ENCODE measurements at places on chromosomes 16 and 17. TPM values are rescaled to one million over a fixed set of nuclear protein-coding genes. Genes with fewer than 3 reads are reported as not detected.

- DNase-seq = no peak
Measured at GRCh38 chr16:72372087-72373045, 200.4 kb upstream of the PMFBP1 start.

GRCh38 chr16:67703626-67704025 is 15.5 kb downstream of the GFOD2 start:
- no peak for DNase-seq

- DNase-seq = no peak
Measured at GRCh38 chr16:14372471-14372870, 257.6 kb downstream of the PARN start.

DNA sequence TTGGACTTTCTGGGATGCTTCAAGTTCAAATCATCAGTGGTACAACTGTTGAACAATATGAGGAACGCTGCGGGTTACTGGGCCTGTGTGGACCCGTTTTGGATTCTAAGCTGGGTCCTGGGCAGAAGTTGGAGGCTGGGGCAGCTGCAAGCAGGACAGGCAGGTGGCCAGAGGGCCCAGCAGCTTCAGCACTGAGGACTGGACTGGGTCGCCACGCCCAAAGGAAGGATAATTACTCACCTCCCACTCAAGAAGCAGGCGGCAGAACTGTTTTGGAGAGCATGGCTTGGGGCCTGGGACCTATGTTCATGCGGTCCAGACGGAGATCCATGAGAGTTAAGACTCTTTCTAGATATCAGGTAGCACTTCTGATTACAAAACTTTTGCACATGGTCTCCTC is 1.5 kb upstream of the ZNHIT3 start:
- no peak for DNase-seq

DNA sequence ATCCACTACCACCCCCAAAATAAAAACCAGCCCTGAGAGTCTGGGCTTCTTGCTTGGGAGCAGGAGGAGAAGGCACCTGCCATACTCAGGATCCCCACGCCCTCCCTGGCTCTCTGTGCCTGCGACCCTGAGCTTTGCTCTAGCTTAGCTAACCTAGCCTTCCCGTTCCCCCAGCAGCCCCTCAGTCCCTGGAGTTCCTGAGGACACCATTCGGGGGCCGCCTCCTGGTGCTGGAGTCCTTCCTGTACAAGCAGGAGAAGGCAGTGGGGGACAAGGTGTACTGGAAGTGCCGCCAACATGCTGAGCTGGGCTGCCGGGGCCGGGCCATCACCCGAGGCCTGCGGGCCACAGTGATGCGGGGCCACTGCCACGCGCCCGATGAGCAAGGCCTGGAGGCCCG is 18.5 kb downstream of the FLYWCH1 start:
- no peak for DNase-seq

- DNase-seq = no peak
Measured at GRCh38 chr17:8005357-8005756, 2.9 kb downstream of the GUCY2D start.

DNA sequence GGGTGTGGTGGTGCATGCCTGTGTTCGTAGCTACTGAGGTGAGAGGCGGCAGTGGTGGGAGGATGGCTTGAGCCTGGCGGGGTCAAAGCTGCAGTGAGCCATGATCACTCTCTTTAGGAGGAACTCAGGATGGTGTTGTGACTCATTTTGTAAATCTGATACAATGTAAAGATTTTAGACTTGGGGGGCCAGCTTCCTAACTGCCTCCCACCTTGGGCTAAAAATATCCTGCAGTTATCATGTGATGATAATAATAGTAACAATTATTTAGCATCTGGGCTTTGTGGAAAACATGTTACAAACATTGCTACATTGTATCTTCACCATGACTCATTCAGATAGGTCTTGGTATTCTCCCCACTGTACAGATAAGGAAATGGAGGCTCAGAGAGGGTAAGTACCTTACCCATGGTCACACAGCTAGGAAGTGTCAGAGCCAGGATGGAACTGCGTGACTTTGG is 7.4 kb downstream of the CTNS start:
- no peak for DNase-seq

- no peak for DNase-seq
Measured at GRCh38 chr17:65193716-65194293, 56.6 kb downstream of the RGS9 start.

DNA sequence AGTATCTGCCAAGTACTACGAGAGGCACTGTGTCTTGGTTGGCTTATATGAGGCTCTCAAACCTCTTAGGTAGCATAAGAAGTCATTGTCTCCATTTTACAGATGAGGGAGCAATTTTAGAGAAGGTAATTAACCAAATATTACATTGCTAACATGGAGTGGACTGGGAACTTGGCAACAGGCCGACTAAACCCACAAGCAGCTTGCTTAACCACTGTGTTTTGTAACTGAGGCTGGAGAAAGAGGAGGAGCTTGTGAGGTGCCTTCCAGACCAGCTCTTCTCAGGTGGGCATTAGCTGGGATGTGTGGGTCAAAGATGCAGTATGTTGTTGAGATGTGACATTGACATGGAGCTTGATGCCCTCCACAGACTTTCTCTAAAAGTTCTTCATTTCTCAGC is 835.6 kb upstream of the RBFOX1 start:
- DNase-seq = no peak

- DNase-seq = peak; percentile 74
Measured at GRCh38 chr16:85556456-85557082, 56.6 kb upstream of the GSE1 start.

DNA sequence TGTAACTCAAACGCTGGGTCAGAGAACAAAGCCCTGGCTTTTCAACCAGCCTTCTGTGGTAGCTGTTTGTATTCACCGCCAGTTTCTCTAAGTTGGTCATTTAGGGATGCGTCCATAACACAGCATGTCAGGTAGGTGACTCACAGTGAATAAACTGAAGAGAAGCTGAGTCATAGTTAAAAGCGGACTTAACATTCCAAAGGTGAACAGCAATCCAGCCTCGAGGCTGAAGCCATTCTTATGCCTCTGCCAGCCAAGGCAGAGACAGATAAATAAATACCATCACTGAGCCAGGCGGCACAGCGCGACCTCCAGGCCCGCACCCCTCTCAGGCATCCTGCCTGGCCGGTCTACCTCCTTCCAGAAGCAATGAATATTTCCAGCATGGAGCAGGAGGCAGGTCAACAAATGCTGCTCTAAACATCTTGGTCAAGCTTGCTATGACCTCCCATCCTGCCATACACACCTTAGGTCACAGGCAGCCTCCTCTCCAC is 12.4 kb upstream of the CACNG4 start:
- no peak for DNase-seq

Gene ACD
- total RNA-seq = 21.2 TPM

GRCh38 chr17:30981531-30982519 is 11.0 kb downstream of the RNF135 start:
- no peak for DNase-seq

Gene TMEM114
- not detected for total RNA-seq

Gene SLC22A31
- 0.98 TPM for total RNA-seq

DNA sequence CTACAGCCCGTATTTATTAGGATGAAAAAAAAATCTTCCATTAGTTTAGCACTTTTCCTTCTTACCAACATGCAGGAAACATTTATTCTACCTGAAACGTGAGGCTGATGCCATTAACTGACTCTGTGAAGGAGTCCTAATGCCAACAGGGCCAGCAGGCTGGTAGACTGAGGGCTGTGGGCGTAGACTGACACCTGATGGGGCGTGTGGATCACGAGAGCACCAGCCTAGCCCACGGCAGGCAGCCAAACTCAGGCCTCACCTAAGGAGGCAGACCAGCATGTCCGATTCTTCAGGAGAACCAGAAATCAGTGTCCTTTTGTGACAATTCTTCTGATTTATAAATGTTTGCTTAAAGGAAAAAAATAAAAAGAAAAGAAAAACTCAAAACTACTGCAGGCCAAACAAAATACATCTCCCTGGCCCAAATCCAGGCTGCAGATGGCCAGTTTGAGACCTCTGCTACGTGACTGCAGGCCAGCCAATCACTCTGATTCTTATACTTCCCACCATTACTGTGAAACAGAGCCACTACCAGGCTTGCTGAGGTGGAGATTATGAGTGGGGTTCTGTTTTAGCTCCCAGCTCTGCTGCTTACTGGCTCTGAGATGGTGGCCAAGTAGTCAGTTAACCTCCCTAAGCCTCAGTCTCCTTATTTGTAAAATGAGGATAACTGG is 66.5 kb downstream of the GNAO1 start:
- DNase-seq = no peak

DNA sequence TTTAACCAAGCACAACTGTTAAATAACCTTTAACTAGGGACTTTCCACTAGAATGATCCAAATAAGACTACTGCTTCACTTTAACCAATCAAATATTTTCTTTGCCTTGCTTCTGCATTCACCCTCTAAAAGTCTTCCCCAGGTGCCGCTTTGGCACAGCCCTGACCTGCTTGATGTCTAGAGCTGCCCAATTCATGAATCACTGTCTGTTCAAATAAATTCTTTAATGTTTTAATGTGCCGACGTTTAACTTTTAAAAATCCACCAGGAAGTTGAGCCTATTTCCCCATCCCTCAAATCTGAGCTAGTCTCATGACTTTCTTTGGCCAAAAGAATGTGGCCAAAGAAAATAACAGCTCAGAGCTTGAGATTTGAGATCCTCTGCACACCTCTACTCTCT is 277.8 kb upstream of the SOX9 start:
- no peak for DNase-seq

Gene DHRS7C
- total RNA-seq = not detected

- no peak for DNase-seq
Measured at GRCh38 chr17:64401244-64401860, 10.7 kb upstream of the PECAM1 start.

DNA sequence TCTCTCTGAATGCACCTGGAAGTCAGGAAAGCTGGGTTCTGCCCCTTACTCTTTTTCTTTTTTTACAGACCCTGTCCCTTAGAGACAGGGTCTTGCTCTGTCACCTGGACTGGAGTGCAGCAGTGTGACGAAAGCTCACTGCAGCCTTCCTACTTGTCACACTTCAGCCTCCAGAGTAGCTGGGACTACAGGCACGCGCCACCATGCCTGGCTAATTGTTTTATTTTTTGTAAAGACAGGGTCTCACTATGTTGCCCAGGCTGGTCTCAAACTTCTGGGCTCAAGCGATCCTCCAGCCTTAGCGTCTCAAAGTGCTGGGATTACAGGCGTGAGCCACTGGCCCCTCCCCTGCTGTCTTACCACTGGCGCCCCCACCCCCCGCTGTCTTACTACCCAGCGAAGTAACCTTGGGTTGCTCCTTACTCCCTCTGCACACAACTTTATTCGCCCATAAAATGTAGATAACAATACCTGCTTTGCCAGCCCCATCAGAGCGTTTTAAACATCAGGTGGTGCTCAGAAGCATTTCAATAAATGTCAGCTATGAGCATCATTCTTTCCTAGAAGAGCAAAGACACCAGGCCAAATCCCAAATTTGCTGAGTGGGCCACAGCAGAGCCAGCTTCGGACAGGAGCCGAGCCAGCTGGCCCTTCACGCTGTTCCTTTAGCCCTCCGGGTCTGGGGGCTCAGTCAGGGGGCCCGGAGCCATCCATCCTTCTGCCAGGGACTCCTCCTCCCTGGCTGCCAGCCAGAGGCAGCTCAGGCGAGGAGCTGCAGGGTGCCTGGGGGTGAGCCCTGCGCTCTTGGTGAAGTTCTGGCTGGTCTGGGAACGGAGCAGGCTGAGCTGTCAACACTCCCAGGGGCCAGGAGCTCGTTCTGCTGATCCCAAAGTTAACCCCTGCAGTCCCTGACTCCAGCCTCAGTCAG is 24.4 kb downstream of the SRL start:
- DNase-seq = no peak

Gene CES4A
- total RNA-seq = 13.2 TPM

GRCh38 chr16:20673882-20674683 is 23.4 kb downstream of the ACSM1 start:
- DNase-seq = no peak

- no peak for DNase-seq
Measured at GRCh38 chr17:60327134-60327900, 64.6 kb downstream of the USP32 start.

Gene NLRC3
- total RNA-seq = 1.6 TPM

GRCh38 chr17:37090941-37091340 is 142.2 kb downstream of the AATF start:
- DNase-seq = no peak

DNA sequence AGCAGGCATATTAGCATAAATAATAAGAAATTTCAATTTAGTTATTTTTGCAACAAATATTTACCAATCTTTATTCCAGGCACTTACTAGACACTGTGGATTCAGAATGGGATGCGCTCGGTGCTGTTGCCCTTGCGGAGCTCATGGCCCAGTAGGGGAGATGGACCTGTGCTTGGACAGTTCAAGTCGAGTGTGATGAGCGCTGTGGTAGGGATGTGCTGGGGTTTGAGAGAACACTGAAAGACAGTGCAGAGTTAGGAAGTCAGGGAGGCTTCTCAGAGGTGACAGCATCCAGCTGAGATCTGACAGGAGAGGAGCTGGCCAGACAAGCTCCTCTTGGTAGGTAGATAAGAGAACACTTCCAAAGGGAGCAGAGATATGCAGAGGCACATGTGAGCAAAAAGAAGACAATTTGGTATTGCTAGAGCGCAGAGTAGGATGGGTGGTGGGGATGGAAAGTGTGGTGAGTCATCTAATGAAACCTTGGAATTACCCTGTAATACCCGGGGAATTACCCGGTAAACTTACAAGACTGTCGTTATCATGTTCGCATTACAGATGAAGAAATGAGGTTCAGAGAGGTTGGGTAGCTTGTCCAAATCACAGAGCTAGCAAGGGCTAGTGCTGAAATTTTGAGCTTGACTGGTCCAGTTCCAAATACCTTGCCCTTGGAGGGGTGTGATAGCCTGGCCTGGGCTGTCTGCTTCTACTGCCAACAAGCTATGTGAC is 298.1 kb upstream of the N4BP1 start:
- no peak for DNase-seq

Gene KRTAP1-5
- not detected for total RNA-seq

Gene TSNAXIP1
- 1.5 TPM for total RNA-seq

DNA sequence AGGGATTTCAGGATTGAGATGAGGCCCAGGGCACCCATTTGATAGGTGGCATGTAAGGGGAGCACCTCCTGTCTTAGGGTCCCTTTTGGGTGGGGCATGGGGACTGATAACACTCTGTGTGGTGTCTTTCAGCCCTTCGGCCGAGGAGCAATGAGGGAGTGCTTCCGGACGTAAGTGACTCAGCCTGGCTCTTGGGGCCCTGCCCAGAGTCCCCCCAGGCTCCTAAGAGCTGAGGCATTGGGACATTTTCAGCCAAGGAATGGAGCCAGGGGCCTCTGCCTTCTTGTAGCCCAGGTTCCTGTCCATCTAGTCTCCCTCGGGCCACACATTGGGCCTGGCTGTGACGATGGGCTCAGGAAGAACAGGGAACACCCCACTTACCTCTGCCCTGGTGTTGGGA is 44.4 kb downstream of the EEF2K start:
- DNase-seq = no peak

Gene SAMD14
- total RNA-seq = 2.5 TPM

All from sciatic nerve (tissue), 2 donors.